A673 (cell line): ENCODE measurements at places on chromosomes 5 and 9.

DNA sequence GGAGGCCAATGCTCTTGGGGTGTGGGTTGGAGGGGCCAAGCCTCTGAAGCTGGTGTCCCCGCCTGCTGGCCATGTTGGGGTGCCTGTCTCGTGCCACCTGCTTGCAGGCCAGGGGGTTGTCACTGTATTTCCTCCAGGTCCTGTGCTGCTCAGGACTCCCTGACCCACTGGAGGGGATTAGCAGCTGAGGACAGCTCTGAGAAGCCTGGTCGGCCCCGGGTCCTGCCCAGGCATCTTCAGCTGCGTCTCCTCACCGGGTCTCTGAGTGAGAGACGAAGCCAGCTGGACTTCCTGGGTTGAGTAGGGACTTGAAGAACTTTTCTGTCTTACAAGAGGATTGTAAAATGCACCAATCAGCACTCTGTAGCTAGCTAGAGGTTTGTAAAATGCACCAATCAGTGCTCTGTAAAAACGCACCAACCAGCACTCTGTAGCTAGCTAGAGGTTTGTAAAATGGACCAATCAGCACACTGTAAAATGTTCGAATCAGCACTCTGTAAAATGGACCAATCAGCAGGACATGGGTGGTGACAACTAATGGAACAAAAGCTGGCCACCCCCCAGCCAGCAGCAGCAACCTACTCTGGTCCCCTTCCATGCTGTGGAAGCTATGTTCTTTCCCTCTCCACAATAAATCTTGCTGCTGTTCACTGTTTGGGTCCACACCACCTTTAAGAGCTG, 20.6 kb upstream of the SLC9A3 start:
- DNase-seq, result no peak

DNA sequence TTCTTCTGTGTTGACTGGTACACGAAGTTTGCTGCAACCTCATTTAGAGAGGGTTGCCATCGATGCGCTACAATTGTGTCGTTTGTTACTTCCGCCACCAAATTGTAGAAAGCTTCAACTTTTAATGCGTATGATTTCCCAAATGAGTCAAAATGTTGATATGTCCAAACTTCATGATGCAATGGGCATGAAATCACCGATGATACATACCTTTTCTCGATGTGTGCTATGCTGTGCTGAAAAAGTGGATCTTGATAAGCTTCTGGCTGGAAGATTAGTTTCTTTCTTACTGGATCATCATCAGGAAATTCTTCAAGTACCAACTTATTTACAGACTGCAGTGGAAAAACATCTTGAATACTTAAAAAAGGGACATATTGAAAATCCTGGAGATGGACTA, 65.7 kb downstream of the TMEM38B start:
- DNase-seq, result no peak

- no peak for DNase-seq
These were observed 17.3 kb downstream of the CENPH start for GRCh38 chr5:69206528-69207190.

DNA sequence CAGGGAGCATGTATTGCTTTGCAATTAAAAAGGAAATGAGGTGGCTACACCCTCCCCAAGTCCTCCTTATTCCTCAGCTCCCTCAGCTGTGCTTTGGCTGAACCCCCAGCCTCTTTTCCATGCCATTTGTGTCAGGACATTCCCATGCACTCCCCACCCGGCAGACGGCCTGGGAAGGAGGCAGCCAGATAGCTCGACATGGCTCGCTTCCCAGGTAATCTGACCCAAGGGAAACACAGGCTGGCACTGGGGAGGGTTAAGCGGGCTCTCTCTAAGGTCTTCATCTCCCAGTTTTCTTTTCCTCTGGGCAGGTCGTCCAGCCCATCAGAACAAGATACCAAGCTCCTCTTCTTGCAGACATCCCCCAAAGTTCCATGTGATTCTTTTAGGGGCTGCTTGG, 31.2 kb downstream of the BTNL9 start:
- DNase-seq, result no peak

- DNase-seq, result no peak
These were observed 140.5 kb upstream of the SLC30A5 start for GRCh38 chr5:68953231-68953874.
